ENCODE measurements at places on chromosomes 4 and X. TPM values are rescaled to one million over a fixed set of nuclear protein-coding genes. Genes with fewer than 3 reads are reported as not detected.

CENPE gene
- 2.3 TPM for total RNA-seq

TRAM1L1 gene
- not detected for total RNA-seq

GRCh38 chrX:112636951-112637581, 42.7 kb downstream of the LHFPL1 start:
- no peak for DNase-seq

GRCh38 chrX:65241059-65241721, 264.9 kb upstream of the ZC4H2 start:
- DNase-seq, result no peak

- DNase-seq, result peak; percentile 49
Measured at GRCh38 chr4:69025191-69025998, 70.9 kb upstream of the UGT2B7 start.

GRCh38 chr4:127641524-127641923, 8.8 kb downstream of the INTU start:
- DNase-seq, result no peak
